ENCODE measurements at places on chromosomes 16 and 17. TPM values are rescaled to one million over a fixed set of nuclear protein-coding genes. Genes with fewer than 3 reads are reported as not detected.
A peak's percentile ranks its signal among the peaks of the same experiment; 100 is the strongest.

DNA sequence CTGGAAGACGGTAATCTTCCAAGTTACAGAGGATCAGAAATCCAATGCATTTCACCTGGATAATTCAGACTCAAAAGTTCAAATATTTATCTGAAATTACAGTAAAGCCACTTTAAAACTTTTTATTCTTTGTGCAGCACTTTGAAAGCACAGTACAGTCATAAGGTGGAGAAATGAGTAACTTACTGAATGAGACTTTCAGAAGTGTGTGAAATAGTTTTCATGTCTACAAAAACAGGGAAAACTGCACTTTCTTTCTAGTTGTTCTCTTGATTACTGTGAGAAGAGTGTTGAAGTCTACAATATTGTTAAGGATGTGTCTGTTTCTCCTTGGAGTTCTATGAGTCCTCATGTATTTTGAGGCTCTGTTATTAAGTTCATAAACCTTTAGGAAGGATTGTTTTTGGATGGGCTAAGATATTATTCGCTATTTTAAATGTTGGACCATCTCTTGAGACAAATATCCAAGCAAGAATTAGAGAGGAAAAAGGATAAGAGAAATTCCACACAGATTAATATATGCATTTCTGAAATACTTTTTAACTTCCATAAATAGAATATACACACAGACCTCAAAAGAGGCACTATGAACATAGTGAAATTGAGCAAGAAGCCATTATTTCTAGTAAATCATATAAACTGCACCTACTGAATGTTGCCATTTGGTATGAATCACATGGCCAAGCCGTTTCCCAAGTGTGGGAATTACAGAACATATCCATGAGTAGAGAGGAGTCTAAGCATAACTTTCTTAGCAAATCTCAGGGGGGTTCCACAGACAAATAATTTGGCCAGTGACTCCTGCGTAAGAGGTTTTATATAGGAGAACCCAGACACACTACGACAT, 83.6 kb upstream of the PLEKHM1 start:
- DNase-seq, result no peak

DNA sequence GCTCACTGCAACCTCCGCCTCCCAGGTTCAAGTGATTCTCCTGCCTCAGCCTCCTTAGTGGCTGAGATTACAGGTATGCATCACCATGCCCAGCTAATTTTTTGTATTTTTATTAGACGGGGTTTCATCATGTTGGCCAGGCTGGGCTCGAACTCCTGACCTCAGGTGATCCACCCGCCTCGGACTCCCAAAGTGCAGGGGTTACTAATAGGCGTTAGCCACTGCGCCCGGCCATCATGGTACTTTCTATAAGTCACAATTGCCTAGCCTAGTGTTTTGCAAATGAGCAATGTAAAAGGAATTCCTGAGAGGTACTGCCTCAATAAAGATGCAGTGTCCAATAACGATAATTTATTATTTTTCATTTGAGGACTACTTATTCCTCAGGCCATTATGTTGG, 13.9 kb upstream of the PSMC3IP start:
- DNase-seq, result no peak

- peak; percentile 95 for DNase-seq
Observed at GRCh38 chr16:69535123-69536050, 30.4 kb upstream of the NFAT5 start.

GRCh38 chr17:37089956-37090355, 141.2 kb downstream of the AATF start:
- peak; percentile 81 for DNase-seq

GRCh38 chr16:324451-325334, 27.8 kb downstream of the AXIN1 start:
- DNase-seq, result peak; percentile 26

GRCh38 chr17:39151943-39152818, 744 bp upstream of the PLXDC1 start:
- peak; percentile 17 for DNase-seq

DNA sequence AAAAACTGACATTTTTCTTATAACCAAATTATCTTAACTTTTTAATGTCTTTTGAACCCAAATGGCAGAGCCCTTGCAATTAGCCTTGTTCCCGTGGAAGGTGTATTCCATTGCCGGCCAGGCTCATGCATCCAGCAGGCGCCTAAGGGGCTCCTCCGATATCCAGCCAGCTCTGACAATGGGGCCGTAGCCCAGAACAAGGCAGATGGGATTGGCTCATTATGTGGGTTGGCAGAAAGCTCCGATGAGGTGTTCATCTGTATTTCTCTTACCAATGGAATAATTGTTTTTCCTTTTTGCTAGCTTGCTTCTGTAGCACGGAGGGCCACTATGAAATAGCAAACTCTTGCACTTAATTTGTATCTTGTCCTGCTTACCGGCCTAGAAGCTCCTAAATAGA, 208.2 kb upstream of the CHMP6 start:
- no peak for DNase-seq

- no peak for DNase-seq
Observed at GRCh38 chr16:87263418-87264052, 53.7 kb downstream of the C16orf95 start.

- DNase-seq, result no peak
Observed at GRCh38 chr16:27441998-27442397, 40.0 kb downstream of the IL21R start.

- no peak for DNase-seq
Observed at GRCh38 chr16:22054847-22055590, 37.3 kb upstream of the VWA3A start.

- DNase-seq, result no peak
Observed at GRCh38 chr16:85098565-85098964, 13.7 kb downstream of the CIBAR2 start.

DNA sequence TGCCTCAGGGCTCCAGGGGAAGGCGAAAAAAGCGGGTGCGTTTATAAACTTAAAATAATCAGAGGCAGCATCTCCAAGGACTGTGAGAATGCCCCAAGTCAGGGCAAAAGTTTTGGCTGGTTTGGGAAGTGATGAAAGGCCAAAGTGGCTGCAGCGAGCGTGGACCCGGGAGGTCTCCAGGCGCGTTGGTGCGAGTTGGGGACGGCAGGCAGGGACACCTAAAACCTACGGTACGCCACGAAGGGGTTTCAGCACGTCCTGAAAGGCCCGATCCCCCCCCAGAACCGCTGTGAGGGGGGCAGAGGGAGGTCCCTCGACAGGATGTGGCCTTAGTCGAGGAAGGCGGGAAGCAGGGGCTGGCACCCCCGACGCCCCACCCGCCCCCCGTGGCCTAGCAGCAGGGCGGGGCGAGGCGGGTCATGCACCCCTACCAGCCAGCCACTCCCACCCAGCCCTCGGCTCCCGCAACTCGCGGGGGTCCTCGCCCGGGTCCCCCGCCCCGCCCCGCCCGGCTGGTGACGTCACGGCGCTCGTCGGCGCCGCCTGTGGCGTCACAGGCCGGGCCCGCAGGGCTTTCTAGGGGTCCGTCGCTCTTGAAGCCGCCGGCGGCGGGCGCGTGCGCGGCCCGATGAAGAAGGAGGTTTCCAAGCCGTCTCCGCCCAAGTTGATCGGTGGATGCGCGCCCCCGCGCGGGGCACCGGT, at the start of gene MYCBPAP:
MYCBPAP (plus strand) TSS at position 569 of the 702 bp plus-strand sequence. CDS start 236 bp downstream, outside the sequence.
- DNase-seq, result peak; percentile 88

GRCh38 chr16:68447653-68448359, 502 bp downstream of the SMPD3 start:
- DNase-seq, result no peak

GRCh38 chr17:4026255-4026654, 62.0 kb upstream of the ATP2A3 start:
- DNase-seq, result no peak

DNA sequence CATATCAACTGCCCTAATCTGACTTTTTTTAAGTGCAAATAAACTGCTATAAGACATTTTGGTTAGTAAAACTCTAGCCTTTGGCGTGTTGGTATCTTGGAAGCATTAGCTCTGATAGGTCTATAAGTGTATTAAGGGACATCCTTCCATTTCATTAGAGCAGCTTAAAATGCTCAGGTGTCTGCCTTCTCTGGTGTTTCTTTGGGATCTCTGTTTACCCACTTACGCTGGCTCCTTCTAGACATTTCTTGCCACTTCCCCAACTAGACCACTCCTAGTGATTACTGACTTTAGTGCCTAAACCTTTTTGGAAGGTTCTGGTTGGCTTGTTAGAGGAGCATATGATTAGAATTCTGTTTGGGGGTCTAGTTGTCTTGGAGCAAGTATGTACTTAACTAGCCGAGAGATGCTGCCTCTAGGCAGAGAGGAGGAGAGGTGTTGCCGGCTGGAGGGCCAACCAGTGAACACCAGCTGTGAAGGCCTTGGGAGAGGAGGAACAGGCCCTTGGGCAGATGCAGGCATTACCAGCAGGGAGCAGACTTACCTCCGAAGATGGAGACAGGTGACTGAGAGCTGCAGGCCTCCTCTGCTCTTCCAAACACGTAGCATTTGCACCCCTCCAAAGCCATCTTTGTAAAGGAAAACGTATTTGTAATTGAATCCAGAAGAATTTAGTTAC, 15.2 kb upstream of the CLEC18C start:
- DNase-seq, result no peak

DNA sequence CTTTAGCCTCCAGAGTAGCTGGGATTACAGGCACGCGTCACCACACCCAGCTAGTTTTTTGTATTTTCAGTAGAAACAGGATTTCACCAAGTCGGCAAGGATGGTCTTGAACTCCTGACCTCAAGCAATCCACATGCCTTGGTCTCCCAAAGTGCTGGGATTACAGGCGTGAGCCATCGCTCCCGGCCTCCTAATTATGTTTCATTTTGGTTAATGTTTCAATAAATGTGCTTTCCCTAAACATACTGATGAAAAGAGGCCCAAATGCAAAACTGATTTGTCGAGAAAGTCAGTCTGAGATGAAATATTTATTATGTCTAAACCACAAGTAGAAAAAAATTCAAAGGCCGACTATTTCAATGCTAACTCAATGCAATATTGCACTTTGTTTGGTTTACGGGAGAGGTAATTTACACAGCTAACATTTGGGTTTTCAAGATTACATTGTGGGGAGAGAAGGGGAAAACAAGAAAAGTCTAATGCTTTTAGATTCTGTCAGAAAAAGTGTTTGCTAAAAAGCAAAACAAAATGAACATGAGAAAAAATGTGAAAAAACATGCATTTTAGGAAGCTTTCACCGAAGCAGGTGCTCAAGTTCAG, 9.8 kb downstream of the STAT3 start:
- no peak for DNase-seq

- DNase-seq, result peak; percentile 22
Observed at GRCh38 chr17:57086069-57086930, 1.3 kb downstream of the AKAP1 start.

- no peak for DNase-seq
Observed at GRCh38 chr16:17072104-17072503, 398.7 kb downstream of the XYLT1 start.

- DNase-seq, result peak; percentile 89
Observed at GRCh38 chr17:37490638-37491614, 1.2 kb downstream of the DUSP14 start.

Gene ARHGAP44
- total RNA-seq, result 0.68 TPM

Gene C16orf54
- total RNA-seq, result not detected

Gene ARHGAP23
- total RNA-seq, result 104 TPM

Gene PIGQ
- 25.4 TPM for total RNA-seq

Gene KRT40
- total RNA-seq, result not detected

Gene CSH2
- total RNA-seq, result not detected

Gene MYO1D
- 64.4 TPM for total RNA-seq

All from dermis blood vessel endothelial cell (primary cell).